Left kidney (tissue), 8 donors: ENCODE measurements at places on chromosomes 4 and X. TPM values are rescaled to one million over a fixed set of nuclear protein-coding genes. Genes with fewer than 3 reads are reported as not detected.

DNA sequence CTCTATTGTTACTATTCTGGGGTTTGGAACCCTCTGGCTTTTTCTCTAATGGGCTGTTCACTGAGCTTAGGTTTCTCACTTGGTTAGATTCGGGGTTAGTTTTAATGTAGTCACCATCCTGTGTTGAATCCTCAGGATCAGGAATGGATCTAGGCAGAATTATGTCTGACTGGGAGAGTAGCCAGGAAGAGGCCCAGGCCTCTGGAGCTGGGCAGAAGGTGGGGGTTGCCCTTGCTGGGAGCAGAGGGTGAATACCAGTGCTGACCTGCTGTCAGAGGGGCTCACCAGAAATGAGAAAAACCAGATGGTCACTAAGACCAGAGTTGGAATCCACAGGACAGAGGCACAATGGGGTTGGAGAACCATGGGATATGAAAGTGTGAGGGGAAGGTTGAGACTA is 126.6 kb upstream of the SLC4A4 start:
- DNase-seq = no peak

DNA sequence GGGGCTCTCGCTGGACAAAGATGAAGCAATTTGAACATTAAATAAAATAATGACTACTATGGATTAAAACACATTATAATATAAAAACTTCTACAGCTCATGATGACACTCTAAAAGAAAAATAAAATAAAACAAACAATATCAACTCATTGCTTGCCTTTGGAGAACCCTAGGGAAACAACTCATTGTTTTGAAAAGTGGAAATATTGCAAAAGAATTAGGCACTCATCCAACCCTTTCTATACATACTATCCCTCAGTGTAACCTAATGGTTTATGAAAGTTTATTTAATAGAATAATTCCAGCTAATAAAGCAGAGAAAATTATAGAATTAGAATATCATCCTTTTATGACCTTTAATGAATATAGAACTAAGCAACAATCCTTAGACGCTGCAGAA is 718 bp downstream of the RAB40A start:
- no peak for DNase-seq

DNA sequence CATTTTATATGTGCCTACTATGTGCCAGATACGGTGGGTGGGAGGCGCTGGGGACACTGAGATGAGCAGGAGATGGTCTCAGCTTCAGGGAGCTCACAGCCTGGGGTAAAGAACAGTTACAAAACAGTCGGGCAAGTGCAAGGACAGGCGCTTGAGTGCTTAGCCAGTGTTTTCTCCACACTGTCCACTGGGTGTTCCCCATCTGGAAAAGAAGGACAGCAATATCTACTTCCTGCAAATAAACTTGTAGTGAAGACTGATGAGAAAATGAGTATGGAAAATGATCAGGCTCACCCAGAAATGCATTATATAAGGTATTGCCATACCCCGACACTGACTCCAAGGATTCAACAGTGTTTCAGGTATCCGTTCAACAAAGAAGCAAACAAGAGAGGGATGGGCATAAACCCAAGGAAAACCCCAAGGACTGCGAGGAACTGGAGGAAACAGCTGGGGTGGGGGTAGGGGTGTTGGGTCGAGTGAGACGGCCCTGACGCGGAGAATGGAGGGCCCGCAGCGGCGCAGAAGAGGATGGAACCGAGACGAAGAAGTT is 835 bp downstream of the TMEM185A start:
- no peak for DNase-seq

DNA sequence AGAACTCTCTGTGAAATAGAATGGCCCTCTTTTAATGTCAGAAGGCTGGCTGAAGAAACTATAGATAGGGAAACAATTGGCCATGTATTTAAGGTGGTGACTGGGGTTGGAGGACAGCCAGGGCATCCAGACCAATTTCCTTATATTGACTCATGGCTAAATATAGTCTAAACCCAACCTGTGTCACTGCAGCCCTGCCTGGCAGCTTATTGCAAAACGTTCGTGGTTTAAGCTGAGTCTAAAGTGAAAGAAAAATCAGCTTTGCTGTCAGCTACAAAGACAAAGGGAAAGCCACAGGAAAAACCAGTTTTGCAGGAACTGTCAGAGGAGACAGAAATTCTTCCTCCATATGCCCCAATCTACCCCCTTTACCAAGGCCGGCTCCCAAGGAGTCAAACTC is 902.8 kb upstream of the NDST4 start:
- no peak for DNase-seq

Gene KIF4A
- polyA plus RNA-seq = 26.0 TPM

DNA sequence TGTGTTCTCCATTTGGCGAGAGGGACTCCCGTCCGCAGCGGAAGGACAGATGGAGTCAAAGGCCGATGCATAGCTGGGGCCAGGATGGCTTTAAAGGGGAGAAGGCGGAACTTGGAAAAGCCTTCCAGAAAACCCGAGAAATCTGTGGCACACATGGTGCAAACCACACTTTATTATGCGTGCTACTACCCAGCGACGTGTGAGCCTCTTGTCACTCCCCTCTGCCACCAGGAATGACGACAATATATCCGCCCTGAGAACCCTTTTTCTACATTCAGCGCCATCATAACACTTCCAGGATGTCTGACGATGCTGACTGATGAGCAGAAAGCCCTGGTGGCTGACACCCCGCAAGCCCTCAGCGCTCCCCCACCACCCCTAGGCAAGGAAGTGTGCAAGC is 689 bp upstream of the DCHS2 start:
- DNase-seq = no peak

- DNase-seq = no peak
Observed at GRCh38 chr4:149891426-149891825, 75.8 kb upstream of the IQCM start.

Gene SYTL5
- polyA plus RNA-seq = 3.3 TPM

Gene TRIM61
- polyA plus RNA-seq = 5.1 TPM

DNA sequence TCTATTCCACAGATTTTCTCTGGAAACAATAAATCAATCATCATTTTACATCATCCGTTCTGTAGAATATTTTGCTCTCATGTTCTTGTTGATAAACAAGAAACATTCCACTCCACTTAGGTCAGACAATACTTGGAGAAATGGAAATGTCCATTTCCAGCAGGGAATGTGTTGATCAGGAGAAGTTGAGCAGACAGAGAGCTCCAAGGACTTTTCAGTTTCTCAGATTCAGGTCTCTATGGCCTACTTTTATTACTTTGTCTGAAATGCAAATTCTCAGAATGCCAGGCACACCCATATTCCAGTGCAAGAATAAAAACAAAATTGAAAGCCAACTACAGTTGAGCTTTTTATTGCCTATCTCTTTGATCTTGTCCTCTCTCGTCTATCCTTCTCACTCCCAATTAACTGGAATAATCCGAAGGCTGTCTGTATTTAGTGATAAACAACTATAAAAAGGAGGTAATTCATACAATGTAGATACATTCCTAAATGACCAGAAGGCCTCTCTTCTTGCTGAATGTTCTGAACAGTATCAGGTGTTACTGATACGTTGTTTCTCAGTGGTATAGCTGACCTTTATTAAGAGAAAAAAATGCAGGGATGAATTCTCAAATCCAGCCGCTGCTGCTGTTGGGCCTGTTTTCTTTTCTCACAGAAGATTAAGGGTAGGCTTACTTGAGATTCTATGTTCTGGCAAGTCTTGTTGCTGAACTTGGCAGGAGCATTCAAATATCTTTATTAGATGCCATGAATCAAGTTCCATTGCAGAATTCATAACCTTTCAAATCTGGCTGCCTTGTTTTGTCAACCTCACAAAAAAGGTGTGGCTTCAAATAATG is 72.1 kb downstream of the HPGD start:
- no peak for DNase-seq

DNA sequence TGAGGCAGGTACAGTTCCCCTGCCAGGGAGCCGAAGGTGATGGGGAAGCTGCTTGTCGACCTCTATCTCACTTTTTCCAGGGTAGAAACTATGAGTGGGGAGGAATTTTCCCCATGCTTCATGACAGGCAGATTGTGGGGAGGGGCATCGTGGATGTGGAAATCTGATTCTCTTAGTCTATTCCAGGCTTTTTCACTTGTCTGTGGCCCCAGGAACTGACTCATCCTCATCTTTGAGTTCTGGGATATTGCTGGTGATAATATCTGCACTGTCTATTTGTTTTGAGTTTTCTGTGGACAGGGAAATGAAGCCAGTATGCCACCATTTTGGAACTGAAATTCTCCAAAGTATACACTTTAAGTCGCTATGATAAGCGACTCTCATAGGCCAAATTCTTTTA is 7.6 kb upstream of the TLR2 start:
- DNase-seq = no peak

DNA sequence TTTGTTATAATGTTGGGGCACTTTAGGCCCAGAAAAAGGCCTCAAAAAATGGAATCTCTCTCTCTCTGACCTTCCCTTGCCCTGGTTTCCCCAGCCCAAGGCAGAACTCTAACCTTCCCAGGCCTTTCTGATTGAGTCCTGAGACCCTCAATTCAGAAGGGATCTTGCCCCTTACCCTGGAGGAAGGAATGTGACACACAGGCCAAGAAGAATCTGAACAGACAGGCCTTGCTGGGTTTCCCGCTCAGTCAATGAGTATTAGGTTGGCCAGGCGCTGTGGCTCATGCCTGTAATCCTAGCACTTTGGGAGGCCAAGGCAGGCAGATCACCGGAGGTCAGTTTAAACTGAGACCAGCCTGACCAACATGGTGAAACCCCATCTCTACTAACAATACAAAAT is 27.6 kb downstream of the ELOVL6 start:
- no peak for DNase-seq

DNA sequence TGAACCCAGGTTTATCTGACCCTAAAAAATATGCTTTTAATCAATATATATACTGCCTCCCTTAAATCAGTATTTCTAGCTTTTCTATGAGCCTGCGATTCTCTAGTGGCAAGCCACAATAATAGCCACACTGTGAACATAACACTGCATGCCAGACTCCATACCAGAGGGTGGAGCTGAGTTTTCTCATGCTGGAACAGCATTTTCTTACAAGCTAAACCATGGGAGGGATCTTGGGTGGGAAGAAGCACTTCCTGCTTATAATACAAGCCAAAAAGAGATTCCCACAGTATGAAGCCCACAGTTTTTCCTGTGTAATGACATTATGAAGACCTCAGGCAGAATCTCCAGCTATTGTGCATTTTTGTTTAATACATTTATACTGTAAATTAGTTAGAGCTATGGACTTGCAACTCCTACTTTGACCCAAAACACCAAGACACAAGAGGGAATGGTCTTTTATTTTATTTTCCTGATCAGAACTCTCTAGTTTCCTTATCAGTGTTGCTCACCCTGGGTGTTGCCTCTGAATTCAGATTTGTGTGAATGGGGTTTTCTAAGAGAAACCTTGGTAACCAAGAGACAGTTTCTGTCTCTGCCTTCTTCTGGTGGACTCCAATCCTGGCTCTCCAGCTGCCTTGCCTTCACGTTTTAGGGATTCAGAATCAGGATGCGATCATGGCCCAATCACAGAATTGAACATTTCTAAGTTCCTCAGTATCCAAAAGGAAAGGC is 74.5 kb upstream of the EOLA2 start:
- DNase-seq = no peak

Gene DGAT2L6
- 0.12 TPM for polyA plus RNA-seq

DNA sequence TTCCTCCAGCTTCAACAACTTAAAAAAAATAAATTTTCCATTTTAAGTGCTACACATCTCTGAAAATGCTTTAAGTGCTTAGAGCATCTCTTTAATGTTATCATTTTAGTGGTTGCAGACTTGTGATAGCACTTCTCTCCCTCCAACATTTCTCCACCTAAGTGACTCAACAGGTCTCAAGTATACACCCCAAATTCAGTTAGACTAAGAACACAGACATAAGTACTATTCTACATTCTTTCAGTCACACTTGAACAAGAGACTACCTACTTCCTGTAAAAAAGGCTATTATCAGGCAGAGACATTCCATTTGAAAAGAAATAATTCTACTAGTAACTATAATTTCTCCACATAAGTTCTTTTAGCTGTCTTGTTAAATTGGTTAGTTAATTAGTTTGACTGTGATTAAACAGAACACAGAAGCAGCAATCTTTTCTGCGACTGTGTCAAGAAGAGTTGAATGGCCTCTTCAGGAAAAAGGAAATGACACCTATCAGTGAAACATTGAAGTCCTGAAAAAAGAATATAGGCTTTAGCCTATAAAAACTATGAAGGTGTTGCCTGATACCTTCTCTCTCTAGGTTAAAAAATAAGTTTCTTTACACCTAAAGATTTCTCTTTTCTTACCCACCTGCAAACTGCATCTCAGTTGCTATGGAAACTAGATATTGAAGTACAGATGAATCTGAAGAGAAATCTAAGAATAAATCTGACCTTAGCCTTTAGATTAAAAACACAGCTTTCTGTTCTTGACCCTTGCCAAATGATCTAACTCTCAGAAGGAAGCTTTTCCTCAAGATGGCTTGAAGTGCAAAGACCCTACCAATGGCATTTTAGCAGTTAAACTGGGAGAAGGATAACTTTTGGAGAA is 18.0 kb downstream of the NAF1 start:
- no peak for DNase-seq

Gene BTK
- polyA plus RNA-seq = 2.3 TPM

GRCh38 chrX:140034916-140035315 is 69.6 kb upstream of the CXorf66 start:
- no peak for DNase-seq
